NCI-H1417 treated with DMSO at 0.1 percent for 48 hours (cell line): ENCODE measurements at places on chromosomes 4 and X.

DNA sequence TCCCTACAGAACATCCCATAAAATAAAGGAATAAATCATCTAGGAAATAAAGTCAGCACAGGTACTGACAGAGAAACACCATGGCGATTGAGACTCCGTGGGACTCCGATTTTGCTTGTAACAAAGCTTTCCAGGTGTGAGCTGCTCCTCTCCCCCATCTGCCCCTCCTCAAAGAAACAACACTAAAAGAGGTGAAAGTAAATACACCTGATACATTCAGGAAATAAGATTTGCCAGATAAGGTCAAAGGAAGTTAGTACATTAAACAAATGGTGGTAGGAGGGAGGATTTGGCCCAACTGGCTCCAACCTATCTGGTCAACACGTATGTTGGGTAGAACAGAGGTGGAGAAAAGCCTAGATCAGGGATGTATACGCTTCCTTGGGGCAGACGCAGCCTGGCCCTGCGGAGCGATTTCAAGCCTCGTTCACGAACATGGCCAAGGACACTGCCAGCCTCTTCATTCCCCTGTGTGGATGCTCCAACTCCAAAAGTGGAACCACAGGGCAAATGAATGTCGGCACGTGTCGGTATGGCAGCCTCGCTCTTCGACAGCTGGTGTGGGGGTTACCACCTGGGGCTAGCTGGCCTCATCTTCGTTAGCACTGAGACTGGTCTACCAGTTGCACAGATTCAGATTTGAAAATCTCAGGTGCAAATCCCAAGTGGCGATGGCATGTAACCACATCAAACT lies 162.5 kb downstream of the AFAP1 start:
- DNase-seq: peak; percentile 17

DNA sequence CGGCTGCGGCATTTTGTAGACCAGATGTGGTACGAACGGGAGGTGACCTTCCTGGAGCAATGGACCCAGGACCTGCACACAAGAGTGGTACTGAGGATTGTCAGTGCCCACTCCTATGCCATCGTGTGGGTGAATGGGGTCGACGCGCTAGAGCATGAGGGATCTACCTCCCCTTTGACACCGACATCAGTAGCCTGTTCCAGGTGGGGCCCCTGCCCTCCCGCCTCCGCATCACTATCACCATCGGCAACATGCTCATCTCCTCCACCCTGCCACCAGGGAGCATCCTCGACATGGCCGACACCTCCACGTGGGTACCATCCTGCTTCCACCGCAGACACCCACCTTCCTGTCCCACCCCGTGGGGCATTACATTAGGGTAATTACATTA lies 46.2 kb downstream of the SMARCA5 start:
- no peak for DNase-seq

- DNase-seq: no peak
Measured at GRCh38 chrX:8306291-8306925, 135.3 kb upstream of the VCX2 start.

GRCh38 chr4:155592938-155593297 lies 73.7 kb upstream of the GUCY1A1 start:
- DNase-seq: no peak

GRCh38 chr4:82138374-82138773 lies 235.4 kb downstream of the HNRNPD start:
- no peak for DNase-seq

DNA sequence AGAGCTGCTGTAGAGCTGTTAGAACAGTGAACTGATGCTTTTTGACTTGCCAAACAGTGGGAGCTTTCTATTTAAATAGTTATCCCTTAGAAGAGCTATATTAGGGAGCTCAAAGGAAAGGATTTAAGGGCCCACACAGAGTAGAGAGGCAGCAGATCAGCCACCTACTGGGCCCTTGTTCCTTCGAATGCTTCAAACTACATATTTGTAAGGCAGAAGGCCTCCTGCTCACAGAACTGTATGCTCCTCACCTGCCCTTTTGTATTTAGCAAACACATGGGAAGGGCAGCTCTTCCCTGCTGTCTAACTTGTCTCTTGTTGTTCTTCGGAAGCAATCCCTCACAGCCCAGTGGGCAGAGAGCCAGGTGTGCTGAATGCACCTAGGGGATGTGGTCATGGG lies 38.0 kb downstream of the IL1RAPL1 start:
- DNase-seq: peak; percentile 74

DNA sequence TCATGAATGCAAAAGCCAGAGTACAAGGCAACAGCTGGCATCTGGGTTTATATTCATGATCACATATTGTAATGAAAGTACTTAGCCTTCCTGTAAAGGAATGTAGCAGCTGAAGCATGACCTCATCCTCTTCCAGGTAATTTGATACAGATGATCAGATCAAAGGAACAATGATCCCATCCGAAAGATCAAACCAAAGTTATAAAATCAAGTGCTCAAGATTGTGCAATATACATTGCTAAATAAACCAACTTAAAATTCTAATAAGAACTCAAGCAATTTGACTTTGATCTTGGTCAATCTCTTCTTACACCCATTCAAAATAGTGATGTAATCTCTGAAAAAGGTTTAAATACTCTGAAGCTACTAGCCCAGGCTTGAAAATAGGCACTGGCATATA lies 113.1 kb upstream of the INPP4B start:
- no peak for DNase-seq

DNA sequence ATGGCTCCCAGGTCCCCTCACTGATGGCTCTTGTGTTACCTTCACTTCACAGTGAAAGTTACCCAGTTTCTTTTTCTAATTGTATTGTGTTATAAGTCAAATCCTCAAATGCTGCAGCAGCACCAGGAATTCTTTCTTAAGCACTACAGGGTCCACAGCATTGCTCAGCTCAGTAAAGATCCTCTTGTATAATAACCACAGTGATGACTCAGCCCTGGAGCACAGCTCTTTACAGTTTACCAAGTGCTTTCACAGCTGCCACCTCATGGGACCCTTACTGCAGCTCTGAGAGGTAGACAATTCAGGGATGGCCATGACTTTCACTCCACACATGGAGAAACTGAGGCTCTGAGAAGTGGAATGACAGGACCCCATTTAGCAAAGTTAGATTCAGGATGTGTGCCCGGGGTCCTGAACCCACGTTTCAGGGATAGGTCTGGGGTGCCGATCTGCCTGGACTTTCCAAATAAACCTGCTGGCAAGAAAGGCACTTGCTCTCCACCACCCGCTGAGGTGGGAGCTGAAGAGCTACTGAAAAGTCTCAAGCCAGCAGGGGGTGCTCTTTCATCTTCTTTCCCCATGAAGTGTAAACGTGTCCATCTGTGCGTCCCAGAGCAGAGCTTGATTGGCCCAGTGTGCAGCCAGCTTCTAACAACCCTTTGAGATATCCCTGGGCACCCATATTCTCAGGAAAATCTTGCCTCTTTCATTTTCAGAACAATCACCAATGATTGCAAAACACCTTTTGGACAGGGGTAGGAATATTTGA lies 35.7 kb upstream of the GABRQ start:
- no peak for DNase-seq
